HuH-7 (cell line): ENCODE measurements at places on chromosomes 5 and 9.

DNA sequence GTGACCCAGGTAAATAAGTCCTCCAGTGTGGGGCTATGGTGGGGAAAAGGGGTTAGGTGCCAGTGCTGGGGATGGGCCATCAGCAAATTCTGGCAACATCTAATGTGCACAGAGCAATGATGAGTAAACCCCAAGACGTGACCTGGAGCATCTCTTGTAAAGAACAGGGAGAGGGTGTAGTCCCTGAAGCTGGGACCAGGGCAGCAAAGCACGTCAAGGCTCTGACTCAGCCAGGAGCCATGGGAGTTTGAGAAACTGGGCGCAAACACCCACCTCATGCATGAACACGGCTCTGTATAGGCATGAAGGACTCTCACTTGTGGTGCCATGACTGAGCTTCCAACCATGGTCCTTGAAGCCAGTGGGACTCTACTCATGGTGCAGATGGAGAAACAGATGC, 51.8 kb downstream of the DUSP1 start:
- no peak for DNase-seq

DNA sequence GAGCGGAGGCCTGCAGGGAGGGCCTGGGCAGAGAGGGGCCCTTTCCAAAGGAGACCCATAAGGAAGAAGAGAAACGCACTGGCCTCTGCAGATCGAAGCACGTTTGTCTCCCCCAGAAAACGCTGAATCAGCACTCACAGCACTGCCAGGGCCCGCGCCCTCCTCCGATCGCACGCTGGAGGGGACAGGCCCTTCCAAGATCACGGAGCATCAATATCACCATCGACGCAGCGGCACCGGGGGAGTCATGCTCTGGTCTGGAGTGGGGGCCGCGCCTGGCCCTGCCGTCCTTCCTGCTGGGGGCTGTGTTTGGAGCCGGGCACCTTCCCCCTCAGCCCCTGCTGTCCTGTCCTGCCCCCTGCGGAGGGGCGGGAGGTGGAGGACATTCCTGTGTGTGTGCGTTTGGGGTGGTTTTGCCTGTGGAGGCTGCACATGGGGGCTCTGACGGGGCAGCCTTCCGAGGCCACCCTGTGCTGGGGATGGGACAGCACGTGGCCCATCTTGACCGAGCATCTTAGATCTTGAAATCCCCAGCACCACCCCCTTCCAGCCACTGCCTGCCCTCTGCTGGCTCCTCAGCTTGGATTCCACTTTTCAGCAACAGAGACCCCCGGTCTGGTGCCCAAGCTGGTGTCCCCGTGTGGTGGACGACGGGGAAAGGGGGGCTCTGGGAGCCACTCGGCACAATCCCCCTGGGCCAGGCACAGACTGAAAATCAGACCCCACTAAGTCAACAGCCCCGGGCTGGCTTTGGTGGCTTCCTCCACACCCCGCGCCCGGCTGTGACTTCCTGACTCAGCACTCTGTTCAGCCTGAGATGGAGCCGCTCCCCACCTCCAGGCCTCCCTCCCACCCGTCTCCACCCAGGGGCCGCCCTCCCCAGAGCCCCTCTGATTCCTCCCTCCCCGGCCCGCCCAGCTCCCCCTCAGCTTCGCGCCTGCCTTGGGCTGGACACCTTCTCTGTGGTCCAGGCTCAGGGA, 8.3 kb downstream of the TMEM250 start:
- DNase-seq: no peak

GRCh38 chr9:82570226-82570625, 492.7 kb downstream of the RASEF start:
- no peak for DNase-seq

GRCh38 chr5:40043916-40044315, 619.1 kb upstream of the DAB2 start:
- no peak for DNase-seq

DNA sequence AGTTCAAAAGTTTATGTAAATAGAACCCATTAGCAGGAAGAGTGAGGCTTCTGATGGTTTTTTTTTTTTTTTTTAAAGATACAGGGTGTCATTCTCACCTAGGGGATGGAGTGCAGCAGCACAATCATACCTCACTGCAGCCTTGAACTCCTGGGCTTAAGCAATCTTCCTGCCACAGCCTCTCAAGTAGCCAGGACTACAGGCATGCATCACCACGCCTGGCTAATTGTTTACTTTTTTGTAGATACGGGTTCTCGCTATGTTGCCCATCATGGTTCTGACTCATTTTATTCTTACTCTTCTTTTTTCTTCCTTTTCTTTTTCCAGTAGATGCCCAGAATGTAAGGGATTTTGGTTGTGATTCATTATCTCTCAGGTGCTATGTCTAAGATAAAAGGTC, 201.1 kb downstream of the NNT start:
- no peak for DNase-seq

DNA sequence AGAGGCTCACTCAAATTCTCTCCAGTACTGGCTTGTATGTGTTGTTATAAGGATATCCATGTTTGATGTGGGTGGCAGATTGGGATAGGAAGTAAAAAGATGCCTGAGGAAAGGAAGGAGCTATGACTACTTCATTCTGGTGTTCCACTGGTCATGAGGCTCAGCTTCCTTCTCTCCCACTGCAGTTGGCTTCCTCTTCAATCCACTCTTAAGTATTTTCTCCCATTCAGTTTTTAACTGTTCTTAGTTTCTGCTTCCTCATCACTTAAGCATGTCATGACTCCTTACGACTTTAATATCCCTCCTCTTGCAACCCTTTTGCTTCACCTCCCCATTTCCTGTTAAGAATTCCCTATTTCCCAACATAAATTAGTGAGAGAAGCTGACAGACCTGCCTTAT, 81.1 kb downstream of the PJA2 start:
- DNase-seq: no peak

DNA sequence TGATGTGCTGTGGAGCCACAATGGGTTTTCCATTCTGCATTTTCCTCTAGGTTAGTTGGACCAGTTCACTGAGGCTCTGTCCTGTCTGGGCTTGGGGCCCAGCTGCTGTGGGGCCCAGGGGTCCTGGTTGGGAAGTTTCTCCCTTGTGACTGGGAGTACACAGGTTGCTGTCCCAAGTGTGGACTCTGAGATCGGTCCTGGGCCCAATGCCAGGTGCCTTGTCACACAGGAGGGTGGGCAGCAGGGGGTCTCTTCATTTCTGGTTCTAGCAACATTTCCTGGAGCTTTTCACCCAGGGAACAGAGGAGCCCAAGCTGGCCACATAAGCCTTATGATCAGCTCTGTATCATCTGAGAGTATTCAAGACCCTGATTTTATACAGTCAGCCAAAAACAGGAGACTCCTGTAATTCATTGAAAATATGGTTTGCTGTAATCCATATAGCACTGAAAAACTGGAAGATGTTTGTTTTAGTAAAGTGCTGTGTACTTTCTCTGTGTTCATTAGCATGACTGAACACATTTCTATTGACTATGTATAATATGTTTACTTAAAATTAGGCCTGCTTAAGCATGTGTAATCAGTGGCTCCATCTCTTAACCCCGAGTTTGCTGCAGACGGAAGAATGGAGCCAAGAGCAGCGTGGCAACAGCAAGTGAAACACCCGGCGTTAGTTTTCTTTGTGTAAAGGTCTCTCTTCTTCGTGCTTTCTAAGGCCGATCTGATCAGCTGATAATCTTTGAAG, 62.5 kb downstream of the MVB12B start:
- no peak for DNase-seq

GRCh38 chr5:96470785-96471184, 37.7 kb upstream of the PCSK1 start:
- no peak for DNase-seq

- DNase-seq: peak; percentile 40
Observed at GRCh38 chr5:123085638-123086286, 3.3 kb upstream of the PRDM6 start.

DNA sequence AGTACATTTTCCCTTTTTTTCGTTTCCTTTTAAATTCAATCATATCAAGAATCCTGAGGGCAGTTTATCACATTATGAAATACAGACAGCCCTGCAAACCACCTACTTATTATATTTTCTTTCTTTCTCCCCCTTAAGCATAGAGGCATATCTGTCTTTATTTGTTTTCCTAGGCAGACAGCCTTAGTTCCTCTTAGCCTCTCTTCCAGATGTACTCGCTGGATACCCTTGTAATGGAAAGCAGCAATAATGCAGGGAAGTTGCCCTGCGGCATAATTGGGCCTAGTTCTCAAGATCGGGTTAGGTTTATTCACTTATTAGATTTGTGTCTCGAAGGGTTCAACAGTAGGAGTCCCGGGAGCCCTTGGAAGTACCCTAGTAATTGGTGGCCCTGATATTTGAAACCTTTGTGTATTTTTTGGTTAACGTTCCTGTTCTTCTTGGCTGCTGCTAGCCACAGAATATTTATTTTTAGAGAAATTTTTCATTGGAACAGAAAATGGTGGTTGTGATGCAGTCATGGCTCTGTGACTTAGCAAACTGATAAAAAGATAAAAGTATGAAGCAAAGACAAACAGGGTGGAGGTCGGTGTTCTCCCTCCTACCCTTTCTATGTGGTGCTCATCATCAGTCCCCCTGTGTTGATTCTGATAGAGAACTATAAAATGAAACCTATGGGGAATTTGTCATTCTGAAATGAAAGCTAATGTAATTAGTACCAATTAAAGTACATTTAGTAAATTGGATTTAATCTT, 6.4 kb downstream of the TLE4 start:
- DNase-seq: no peak

DNA sequence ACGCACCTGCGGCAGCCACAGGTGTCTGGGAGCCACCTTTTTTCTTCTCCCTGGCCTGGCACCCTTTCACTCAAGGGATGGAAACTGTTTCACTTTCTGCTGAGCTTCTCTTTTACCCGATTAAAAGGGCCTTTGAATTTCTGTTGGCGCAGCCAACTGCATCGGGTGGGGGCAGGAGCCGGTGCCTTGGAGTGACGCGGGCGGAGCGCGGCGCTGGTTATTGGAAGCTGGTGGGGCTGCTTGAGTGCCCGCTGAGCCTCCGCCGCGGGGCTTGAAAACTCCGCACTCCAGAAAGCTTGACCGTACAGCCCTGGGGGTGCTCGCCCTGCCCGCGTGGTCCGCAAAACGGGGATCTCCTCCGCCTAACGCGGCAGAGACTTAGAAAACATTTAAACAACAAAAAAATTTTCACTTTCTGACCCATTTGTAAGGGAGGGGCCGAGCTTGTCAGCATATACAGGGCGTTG, 52.0 kb upstream of the TJP2 start:
- peak; percentile 41 for DNase-seq

GRCh38 chr5:59275170-59275509, 618.4 kb downstream of the PDE4D start:
- DNase-seq: no peak

GRCh38 chr9:89212171-89212570, 33.6 kb upstream of the SHC3 start:
- no peak for DNase-seq

DNA sequence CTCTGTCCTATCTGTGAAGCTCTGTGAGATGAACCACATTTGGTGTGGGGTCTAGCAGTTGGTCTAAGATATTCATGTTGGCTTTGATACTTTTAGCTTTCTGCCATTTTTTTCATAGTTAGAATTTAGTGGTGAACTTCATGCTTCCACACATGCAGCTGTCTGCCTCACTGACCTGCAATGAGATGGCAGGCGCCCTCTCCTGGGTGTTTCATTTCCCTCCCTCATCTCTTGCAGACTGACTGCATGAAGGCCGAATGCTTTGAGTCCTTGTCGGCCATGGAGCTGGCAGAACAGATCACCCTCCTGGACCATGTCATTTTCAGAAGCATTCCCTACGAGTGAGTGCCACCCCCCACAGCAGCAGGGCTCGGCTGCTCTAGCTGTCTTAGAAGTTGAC, 26.1 kb upstream of the CKMT2 start:
- DNase-seq: peak; percentile 42

DNA sequence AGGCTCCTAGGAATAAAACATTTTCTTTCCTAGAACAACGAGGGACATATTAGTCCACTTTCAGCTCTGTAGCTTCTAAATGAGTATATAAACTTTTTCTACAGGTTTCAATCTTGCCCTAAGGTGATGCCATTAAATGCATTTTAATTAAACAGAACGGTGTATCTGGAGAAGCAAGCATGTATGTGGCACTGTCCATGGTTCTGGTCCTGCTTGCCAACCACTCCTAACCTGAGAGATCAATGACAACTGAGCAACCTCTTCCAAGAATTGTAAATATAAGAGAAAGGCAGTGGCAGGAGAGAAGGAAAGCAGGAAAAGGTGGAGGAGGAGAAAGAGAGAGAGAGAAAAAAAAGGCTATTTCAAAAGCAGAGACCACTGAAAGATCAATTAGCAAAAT, 95.6 kb upstream of the SPOCK1 start:
- no peak for DNase-seq

- DNase-seq: no peak
Observed at GRCh38 chr9:69379270-69379982, 54.4 kb downstream of the ENTREP1 start.

- DNase-seq: peak; percentile 52
Observed at GRCh38 chr5:33588654-33589372, 148.0 kb downstream of the TARS1 start.

GRCh38 chr5:118653872-118654271, 334.5 kb downstream of the DTWD2 start:
- no peak for DNase-seq

- no peak for DNase-seq
Observed at GRCh38 chr5:25009063-25009462, 364.3 kb upstream of the CDH10 start.

- DNase-seq: no peak
Observed at GRCh38 chr5:40655138-40655537, 24.6 kb upstream of the PTGER4 start.

- no peak for DNase-seq
Observed at GRCh38 chr5:31247381-31247780, 53.9 kb downstream of the CDH6 start.

- no peak for DNase-seq
Observed at GRCh38 chr5:95621839-95622629, 2.1 kb downstream of the GPR150 start.

GRCh38 chr5:113084402-113085083, 107.9 kb downstream of the DCP2 start:
- no peak for DNase-seq

DNA sequence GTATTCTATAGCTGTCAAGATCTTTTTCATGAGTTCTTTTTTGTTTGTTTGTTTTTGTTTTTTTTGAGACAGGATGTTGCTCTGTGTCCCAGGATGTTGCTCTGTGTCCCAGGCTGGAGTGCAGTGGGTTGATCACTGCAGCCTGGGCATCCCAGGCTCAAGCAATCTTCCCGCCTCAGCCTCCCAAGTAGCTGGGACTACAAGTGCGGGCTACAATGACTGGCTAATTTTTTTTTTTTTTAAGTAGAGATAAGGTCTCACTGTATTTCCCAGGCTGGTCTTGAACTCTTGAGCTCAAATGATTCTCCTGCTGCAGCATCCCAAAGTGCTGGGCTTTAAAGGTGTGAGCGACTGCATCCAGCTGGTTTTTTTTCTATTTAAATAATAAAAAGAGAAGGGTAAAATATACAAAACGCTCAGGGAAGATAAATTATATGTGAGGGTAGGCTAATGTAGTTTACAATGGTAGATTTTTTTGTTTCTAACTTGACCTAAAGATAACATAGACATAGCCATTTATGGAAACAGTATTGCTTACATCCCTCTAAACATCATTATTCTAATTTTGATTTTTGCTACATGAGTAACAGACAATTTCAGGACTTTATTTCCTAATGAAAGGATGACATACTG, 21.9 kb downstream of the ERBIN start:
- DNase-seq: no peak
